Epithelial cell of umbilical artery (primary cell): ENCODE measurements at places on chromosomes 6 and 20. TPM values are rescaled to one million over a fixed set of nuclear protein-coding genes. Genes with fewer than 3 reads are reported as not detected.

GLP1R gene
- not detected in 2 replicates for total RNA-seq

BHLHE23 gene
- not detected in 2 replicates for total RNA-seq

HDGFL1 gene
- not detected in 2 replicates for total RNA-seq

CDKN1A gene
- 137 and 142 TPM in 2 replicates for total RNA-seq

PSMB1 gene
- 431 and 538 TPM in 2 replicates for total RNA-seq

OR2J3 gene
- not detected in 2 replicates for total RNA-seq

AKAP12 gene
- total RNA-seq: 102 and 340 TPM in 2 replicates

CRISP2 gene
- under 0.01 TPM in 1 of 2 replicates, not detected in the other for total RNA-seq

CNBD2 gene
- total RNA-seq: 1.4 and 4.2 TPM in 2 replicates

ARMH2 gene
- total RNA-seq: not detected in 2 replicates

TRAPPC3L gene
- under 0.01 TPM in 1 of 2 replicates, not detected in the other for total RNA-seq
